AML-193 (cell line): ENCODE measurements at places on chromosomes 1 and 21.

- DNase-seq = no peak
Measured at GRCh38 chr1:72567521-72567920, 285.2 kb upstream of the NEGR1 start.

GRCh38 chr1:233865902-233866301 lies 38.6 kb upstream of the SLC35F3 start:
- no peak for DNase-seq

DNA sequence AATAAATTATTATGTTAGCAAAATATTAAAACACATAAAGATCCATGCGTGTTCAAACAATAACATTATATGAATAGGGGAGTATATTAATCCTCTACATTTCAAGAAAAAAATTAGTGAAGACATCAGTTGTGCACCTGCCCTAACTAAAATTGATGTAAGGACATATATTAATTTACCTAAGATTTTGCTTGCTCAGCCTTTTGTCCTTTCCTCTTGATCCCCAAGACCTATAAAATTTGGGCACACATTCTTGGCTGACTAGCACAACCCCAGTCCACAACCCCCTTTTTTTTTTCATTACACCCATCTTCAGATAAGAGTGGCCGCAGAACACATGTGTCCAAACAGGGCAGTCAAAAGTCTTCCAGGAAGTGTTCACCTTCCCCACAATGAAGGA lies 6.6 kb downstream of the KRTAP21-2 start:
- no peak for DNase-seq

GRCh38 chr1:179510038-179510437 lies 65.7 kb downstream of the NPHS2 start:
- DNase-seq = no peak

DNA sequence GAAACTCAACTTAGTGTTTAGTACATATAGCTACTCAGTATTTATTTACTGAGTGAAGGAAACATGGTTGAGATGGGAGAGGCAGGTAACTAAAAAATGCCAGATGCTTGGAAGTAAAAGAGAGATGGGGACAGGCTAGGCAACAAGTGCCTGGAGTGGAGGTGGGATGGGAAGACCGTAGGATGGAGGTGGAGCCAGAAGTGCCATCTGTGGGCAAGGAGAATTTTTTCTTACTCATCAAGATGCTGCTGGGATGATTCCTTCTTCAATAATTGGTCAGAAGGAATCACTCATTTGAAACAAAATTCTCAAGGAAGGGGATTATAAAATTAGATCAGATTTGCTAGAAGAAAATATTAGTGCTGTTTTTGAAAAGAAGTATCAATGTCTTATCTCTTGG lies 72.9 kb downstream of the IFI44 start:
- no peak for DNase-seq

GRCh38 chr1:93878889-93879586 lies at the start of gene DNTTIP2:
TSS of gene DNTTIP2 (minus strand) at chr1:93879206. CDS start at chr1:93879148, 58 bp downstream.
- peak; percentile 85 for DNase-seq

DNA sequence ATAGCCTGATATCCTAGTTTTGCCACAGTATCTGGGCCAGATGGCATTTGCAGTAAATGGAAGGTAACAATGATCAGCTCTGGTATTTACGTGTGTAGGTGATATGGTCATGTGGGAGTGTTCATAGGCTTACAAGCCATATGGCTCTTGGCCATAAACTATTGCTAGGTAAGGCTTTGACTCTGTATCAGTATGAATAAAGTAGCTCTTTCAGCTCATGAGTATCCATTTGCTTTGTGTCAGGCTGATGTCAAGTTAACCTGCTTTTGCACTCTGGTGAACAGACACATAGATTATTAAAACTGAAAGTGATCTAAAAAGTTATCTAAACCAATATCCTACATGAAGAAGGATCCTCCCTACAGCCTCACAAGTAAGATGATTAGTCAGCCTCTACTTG lies 69.0 kb downstream of the DDR2 start:
- no peak for DNase-seq

DNA sequence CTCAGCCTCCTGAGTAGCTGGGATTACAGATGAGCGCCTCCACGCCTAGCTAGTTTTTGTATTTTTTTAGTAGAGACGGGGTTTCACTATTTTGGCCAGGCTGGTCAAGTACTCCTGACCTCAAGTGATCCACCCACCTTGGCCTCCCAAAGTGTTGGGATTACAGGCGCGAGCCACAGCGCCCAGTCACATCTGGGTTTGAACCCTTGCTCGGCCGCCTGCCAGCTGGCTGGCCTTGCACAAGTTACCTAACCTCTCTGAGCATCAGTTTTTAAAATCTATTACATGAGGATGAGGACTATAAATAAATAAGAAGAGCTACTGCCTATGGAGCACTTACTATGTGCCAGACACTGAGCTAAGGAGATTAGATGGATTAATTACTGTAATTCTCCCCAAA lies 17.7 kb upstream of the PADI2 start:
- no peak for DNase-seq

- no peak for DNase-seq
Measured at GRCh38 chr1:150257624-150258585, at the start of gene CA14. TSS of gene CA14 (plus strand) at chr1:150257774. CDS start at chr1:150258129, 355 bp downstream.

GRCh38 chr1:3454811-3455618 lies 550 bp downstream of the ARHGEF16 start:
- no peak for DNase-seq

DNA sequence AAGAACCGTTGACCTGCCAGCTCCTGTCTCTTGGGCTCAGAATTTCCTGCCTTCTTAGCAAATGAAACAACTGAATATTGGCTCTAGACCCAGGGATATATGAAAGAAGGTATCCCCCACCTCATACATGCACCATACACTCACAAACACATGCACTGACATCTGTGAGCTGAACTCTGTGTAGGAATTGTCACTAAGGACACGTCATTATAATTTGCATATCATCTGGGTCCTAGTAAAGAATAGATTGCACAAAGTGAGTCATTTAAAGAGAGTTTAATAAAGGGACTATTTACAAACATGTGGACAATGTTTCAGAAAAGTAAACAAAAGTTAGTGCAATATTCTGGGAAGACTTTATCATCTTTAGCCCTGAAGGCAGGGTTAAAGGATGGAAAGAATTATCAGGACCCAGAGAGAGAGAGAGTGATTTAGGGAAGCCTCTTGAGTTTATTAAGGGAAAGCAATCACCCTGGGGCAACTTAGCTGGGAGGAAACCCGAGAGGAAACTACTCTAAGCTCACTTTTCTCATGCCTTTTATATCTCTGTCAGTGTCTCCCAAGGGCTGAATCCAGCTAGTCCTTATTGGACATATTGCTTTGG lies 74.1 kb upstream of the PLA2G4A start:
- DNase-seq = no peak

- no peak for DNase-seq
Measured at GRCh38 chr1:91864017-91864700, 21.8 kb downstream of the TGFBR3 start.

GRCh38 chr1:17229379-17229778 lies 19.5 kb upstream of the PADI3 start:
- DNase-seq = no peak

- no peak for DNase-seq
Measured at GRCh38 chr1:113912594-113913311, 7.6 kb downstream of the DCLRE1B start.

DNA sequence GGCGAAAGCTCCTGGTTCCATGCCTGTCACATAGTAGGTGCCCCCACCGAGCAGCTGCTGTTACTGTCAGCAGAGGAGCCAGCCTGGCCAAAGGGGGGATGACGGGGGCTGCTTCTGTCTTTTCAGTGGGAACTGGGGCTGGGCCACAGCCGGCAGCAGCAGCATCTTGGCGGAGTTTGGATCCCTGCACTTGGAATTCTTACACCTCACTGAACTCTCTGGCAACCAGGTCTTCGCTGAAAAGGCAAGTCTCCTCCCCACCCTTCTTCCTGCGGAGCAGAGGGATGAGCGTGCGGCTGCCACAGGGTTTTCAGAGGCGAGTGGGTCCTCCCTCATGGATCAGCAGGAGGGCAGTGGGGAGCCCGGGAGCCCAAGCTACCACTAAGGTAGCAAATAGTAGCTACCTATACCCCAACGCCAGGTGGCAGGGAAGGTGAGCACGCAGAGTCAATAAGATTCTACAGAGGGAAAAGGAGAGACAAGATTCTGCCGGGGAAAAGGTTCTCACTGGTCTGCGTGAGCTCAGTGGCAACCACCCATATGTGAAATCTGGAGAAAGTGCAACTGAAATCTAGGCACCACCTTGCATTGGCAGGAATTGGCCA lies 41.4 kb upstream of the SELENON start:
- no peak for DNase-seq

GRCh38 chr1:246679794-246680177 lies 44.4 kb upstream of the SCCPDH start:
- no peak for DNase-seq

- no peak for DNase-seq
Measured at GRCh38 chr1:24004132-24004531, 24.0 kb upstream of the SRSF10 start.

DNA sequence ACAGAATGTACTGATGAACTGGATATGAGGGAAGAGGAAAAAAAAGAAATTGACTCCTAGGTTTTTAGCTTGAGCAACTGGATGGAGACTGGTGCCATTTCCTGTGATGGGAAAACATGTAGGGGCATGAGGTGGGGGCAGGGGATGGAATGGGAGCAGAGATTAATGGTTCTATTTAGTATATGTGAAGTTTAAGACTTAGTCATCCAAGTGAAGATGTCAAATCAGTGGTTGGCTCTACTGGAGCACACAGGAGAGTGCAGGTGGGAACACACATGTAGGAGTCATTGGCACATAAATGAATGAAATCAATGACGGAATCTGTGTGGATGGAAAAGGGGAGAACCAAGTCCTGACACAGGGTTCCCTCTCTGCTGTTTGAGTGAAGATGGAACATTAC lies 224.4 kb upstream of the COA6 start:
- no peak for DNase-seq

- no peak for DNase-seq
Measured at GRCh38 chr1:44135886-44136285, 5.5 kb downstream of the KLF18 start.

DNA sequence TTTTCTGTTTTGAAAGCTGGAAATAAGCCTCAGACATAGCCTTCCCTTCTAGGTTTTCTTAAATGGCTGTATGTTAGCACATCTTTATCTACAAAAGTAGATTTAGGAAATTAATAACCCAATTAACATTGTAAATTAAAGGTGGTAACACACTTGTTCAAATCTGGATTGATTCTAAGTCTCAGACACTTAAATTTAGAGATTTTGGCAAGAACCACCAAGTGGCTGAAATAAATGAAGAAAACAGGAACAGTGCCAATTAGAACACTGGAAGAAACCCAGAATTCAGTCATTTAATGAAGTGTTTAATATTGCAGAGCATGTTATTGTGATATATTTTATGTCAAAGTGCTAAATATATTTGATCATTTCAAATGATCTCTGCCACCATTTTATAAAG lies 628.2 kb downstream of the USP25 start:
- DNase-seq = no peak

- no peak for DNase-seq
Measured at GRCh38 chr1:39852214-39852791, 31.0 kb downstream of the TRIT1 start.

GRCh38 chr1:10793129-10793651 lies 3.3 kb downstream of the CASZ1 start:
- DNase-seq = no peak

DNA sequence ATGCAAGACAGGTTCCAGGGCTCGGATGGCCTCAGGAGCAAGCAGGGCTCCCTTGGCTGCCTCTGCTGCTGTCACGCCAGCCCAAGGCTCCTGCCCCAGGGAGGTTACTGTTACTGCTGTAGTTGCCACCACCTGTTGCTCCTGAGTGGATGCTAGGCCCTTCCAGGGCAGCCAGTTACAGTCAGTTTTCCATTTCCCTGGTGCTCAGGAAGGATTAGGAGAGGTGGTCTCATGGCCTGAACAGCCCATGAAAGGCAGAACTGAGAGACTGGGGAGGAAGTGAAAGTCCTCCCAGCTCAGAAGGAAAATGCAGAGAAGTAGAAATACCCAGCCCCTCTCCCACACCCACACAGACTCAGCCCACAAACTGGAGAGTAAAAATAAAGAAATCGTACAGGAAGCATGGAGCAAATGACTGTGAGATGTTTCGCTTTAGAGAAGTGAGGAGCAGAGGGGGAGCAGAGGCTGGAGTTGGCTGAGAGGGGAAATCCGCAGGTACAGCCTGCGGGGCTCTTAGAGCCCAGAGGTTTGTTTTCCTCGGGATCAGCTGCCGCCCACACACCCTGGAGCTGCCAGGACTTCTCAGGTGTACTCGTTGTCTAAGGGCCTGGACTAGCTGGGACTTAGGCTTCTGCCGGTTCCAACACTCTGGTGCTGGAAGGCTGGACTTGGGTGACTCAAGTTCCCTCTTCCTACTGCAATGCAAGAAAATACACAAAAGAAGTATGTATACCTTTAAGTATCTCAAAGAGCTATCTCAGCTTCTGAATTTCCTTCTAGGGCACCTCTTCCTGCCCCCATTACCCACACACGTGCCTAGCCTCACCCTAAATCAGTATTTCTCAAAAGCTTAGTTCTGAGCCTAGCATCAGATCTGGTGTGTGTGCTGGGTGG lies 2.3 kb downstream of the IL6R start:
- DNase-seq = peak; percentile 24

- DNase-seq = no peak
Measured at GRCh38 chr1:34697818-34698217, 57.0 kb upstream of the GJB5 start.

GRCh38 chr1:166133857-166134256 lies 32.9 kb downstream of the FAM78B start:
- no peak for DNase-seq

DNA sequence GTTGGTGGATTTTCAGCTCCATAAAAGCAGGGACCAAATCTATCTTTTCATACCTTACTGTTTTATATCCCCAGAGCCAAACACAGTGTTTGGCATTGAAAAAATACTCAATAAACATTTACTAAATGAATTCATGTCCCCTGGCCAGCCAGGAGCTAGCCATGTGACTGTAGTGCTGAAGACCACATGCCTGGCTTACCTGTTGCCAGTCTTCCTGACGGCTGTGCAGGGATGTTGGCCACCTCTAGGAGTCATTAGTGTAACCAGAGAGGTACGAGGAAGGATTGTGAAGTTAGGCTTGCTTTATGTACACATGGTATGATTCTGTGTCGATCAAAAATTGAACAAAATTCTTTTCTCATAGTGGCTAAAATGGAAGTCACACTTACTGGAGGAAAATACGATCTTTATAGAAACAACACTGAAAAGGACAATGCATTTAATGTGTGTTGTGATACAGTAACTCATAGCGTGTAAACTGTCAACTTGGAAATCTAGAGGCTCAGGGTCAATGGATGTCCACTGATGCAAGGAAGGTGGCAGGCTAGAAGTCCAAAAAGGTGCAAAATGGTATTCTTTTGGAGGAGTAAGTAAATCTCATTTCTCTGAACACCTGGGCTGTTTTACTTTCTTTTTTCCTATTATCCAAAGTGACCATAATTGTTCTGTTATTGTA lies 60.9 kb downstream of the FGGY start:
- DNase-seq = no peak

DNA sequence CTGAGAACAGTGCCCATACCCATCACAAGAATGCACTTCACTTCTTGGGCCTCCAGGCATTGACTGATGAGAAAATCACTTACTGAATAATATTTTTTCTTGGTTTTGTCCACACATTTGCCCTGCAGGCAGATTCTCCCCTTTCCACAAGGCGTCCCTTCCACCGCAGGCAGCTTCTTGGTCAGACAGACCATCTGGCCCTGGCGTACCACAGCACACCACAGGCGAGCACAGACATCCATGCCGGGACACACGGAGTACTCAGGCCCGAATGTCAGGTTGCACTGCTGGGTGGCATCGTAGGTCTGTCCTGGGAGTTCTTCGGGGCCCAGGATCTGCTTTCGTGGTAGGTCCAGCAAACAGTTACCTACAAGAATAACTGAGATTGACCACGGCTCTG lies 32.5 kb downstream of the ADAMTS5 start:
- DNase-seq = no peak

- no peak for DNase-seq
Measured at GRCh38 chr1:41431490-41432350, 52.8 kb downstream of the EDN2 start.
